AG04450 (cell line): ENCODE measurements at places on chromosomes 16 and 17. TPM values are rescaled to one million over a fixed set of nuclear protein-coding genes. Genes with fewer than 3 reads are reported as not detected.
A peak's percentile ranks its signal among the peaks of the same experiment; 100 is the strongest.

DNA sequence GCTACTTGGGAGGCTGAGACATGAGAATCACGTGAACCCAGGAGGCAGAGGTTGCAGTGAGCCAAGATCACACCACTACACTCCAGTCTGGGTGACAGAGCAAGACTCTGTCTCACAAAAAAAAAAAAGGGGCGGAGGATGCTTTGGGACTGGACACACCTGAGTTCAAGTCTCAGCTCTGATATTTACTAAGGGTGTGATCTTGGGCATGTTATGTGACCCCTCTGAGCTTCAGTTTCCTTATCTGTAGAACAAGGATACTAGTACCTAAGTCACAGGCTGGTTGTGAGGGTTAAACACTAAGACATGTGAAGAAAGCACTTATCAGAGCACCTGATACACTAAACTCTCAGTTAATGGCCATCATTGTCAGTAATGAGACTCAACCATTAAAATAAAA is 25.9 kb downstream of the HOXB1 start:
- no peak for DNase-seq

The NAGLU gene
- 11.9 and 17.2 TPM in 2 replicates for polyA plus RNA-seq

GRCh38 chr16:83258366-83258928 is 549.3 kb upstream of the HSBP1 start:
- DNase-seq, result no peak

DNA sequence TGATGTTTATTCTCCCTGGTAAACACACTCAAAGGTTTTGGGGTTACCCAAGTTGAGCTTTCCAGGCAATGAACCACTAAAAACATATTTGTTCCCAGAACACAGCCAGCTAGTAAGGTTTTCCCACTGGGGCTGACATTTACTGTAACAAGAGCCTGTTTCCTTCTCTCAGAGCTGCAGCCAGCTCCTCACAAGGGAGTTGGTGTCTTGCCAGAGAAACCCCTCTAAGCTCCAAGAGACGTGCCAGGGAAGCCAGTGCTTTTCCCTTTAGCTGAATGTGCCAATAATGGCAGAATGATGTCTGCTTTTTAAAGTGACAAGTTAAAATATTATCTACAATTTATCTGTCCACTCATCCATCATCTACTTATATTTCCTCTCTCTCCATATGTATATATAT is 170.8 kb upstream of the RBFOX1 start:
- DNase-seq, result no peak

GRCh38 chr17:61128661-61129115 is 271.0 kb upstream of the TBX2 start:
- DNase-seq, result no peak

DNA sequence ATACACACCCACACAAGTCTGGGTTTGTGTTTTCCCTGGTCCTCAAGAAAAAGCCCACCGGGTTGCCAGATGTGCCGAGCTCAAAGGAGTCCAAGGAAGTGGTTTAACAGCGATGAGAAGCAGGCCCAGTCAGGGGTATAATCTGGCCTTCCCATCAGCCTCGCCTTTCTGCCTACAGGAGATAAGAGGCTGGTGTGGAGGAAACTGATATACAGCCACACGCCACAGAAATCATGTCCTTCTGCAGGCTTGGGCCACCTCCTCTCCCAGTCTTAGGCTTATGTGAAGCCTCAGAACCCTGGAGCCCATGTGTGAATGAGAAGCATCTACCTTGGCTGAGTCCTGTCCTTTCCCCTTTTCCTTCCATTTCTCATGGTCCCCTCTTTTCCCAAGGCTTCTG is 43.6 kb upstream of the MMP2 start:
- DNase-seq, result no peak

DNA sequence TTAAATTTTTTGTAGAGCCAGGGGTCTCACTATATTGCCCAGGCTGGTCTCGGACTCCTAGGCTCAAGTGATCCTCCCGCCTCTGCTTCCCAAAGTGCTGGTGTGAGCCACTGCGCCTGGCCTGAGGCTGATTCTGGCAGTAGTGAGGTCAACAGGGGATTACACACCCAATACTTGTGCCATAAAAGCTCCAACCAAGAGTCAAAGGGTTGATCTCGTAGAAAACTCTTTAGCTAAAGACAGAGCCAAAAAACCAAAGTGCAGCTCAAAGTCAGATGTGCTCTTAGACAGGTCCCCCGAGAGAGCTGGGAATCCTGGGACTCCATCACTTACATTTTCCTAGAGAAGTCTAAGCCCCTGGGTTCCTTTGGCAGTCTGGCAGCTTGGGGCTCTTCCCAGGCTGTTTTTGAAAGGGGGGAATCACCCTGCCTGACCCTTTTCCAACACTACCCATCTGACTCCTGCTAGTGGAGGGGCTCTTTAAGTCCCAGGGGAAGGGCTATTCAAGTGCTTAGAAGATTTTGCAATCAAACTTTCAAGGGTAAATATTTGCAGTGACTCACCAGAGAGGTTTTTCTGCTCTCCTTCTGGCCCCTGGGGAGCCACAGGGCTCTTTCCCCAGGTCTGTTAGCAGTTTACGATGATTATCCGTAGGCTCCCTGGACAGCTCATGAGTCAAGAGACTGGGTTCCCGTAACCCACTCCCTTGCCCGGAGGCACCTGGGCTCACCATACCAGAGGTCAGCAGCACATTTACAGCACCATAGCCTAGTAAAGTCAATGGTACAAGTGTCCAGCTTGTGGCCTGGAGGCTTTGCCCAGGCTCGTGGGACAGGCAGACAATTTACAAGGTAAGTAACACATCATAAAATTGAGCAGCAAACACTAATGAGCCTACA is 408.7 kb downstream of the SLC39A11 start:
- DNase-seq, result peak; percentile 79

GRCh38 chr17:41650794-41651624 is 26.6 kb upstream of the KRT17 start:
- no peak for DNase-seq

DNA sequence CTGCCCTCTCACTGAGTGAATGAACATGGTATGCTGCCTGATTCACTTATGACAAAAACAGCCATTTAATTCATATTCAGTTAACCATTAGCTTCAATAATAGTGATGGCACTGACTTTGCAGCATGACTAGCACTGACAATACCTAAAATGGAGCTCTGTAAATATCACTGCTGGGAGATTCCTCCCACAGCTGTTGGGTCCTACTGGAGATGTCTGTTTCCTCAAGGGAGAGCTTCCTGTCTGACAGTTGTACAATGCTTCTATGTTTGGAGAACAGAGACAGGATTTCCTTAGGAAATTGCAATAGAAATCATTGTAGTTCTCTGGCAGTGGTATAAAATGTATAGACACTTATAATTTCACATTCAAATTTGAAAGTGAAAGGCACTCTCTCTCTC is 695.9 kb upstream of the CDH8 start:
- DNase-seq, result no peak

DNA sequence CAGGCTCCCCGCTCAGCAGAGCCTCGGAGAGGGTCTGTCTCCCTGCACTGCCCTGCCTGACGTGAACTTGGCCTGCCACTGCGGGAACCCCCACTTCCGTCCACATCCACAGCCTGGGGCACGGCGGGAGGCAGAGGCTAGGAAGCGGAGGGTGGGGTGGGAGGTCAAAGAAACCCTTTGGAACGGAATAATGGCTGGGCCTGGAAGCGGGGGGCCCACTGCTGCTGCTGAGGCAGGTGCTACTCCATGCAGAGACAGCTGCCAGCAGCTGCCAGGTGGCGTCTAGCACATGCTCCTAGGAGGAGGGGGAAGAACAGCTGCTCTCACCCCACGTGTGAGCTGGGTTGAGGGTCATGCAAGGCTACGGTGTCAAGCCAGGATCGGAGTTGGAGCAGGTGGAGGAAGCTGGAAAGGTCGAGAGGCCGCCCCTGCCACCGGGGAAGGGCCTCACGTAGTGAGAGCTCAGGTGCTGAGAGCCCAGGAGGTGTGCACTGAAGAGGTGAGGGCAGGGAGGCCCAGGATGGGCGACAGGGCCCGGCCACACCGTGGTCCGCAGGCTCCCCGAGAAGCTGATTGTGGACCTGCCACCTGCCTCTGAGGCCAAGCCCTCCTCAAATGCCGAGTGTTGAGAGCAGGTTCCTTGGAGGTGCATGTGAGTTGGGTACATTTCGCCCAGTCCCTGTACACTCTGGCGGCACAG is 9.8 kb downstream of the FSCN2 start:
- no peak for DNase-seq

The CXCL16 gene
- polyA plus RNA-seq, result 2.3 and 2.4 TPM in 2 replicates

The TEX14 gene
- polyA plus RNA-seq, result 0.02 and 0.09 TPM in 2 replicates

- DNase-seq, result no peak
Measured at GRCh38 chr16:50267151-50267631, 840 bp downstream of the ADCY7 start.

DNA sequence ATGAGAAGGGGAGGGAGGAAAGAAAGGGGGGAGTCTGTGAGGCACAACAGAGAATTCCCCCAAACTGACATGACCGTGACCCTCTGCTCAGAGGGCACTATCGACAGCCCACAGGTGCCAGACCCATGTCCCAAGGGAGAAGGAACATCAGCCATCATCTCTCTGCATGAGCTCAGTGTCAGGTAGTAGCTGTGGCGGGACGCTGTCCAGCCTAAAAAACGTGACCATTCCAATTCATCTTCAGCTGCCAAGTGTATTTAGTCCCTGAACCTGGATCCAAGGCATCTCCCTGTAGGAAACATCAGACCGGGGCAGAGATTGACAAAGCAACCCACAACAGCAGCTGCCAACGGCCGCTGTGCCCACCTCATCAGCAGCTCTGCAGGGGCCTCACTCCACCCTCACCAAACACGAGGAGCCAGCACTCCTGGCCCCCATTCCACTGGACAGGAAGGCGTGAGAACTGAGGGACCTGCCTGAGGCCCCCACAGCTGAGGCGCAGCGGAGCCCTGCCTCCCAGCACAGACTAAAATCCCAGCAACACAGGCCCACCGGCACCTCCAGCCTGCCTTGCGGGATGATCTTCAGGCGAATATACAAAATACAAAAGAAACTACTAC is 8.6 kb downstream of the TAF1C start:
- DNase-seq, result no peak

The PABPN1L gene
- polyA plus RNA-seq, result not detected in 2 replicates

The KRTAP2-1 gene
- polyA plus RNA-seq, result not detected in 2 replicates

The CNTD1 gene
- 0.09 and 0.14 TPM in 2 replicates for polyA plus RNA-seq

GRCh38 chr16:396199-396598 is 800 bp upstream of the NME4 start:
- DNase-seq, result no peak

DNA sequence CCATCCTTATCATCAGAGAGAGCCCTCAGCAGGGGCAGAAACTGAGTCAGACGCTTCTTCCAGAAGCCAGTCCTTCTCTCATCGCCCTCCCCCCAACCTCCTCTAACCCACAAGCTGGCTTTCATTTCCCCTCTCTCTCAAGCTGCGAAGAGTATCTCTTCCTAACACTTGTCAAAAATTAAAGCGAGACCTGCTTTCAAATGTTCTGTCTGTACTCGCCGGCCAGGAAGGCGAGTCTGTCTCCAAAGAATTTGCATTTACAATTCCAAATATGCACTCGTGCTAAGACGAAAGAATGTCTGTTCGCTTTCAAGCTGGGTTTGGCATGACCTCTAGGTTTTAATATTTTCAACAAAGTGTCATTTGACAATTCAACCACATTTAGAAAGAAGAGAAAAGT is 140.4 kb downstream of the RGS9 start:
- no peak for DNase-seq

The KRT14 gene
- 0.09 TPM in 1 of 2 replicates, not detected in the other for polyA plus RNA-seq

- no peak for DNase-seq
Measured at GRCh38 chr16:52561910-52562741, 15.2 kb upstream of the TOX3 start.

- DNase-seq, result no peak
Measured at GRCh38 chr17:42018988-42019387, 902 bp upstream of the NKIRAS2 start.

The TNFRSF13B gene
- polyA plus RNA-seq, result not detected in 2 replicates

The BICDL2 gene
- not detected in 2 replicates for polyA plus RNA-seq

DNA sequence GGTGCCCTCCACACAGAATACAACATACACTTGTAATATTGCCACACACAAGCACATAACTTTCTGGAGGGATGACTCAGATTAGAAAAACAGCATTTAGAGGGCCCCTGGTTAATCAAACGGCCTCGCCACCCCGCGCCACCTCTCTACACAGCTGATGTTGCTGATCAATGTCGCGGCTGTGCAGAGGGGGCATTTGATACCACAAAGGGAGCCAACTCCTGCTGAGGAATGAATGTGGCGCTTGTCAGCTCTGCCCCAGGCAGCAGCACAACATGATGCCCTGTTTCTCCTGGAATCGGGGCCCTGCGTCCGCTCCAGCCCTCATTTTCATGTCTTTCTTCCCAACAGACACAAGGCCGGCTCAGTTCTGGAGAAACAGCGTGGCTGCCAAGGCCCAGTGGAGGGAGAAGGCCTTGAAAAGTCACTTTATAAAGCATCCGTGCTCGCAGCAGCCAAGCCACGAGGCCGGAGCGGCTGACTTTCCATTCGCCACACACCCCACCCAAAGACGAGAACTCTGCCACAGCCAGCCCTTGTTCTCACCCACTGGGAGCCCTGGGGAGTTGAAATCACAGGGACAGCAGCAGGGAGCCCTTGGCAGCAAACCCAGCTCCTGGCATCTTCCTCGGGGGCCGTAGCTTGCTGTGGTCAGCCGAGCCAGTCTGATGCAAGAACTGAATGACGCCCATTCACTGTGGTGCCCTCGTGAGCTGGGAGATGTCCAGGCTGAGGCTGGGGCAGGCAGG is 65.6 kb downstream of the XYLT1 start:
- no peak for DNase-seq

GRCh38 chr16:69111876-69112230 is 6.4 kb downstream of the HAS3 start:
- no peak for DNase-seq

The PRSS27 gene
- polyA plus RNA-seq, result 0.32 and 0.46 TPM in 2 replicates

The CA10 gene
- not detected in 2 replicates for polyA plus RNA-seq

The CRYBA1 gene
- polyA plus RNA-seq, result not detected in 2 replicates

DNA sequence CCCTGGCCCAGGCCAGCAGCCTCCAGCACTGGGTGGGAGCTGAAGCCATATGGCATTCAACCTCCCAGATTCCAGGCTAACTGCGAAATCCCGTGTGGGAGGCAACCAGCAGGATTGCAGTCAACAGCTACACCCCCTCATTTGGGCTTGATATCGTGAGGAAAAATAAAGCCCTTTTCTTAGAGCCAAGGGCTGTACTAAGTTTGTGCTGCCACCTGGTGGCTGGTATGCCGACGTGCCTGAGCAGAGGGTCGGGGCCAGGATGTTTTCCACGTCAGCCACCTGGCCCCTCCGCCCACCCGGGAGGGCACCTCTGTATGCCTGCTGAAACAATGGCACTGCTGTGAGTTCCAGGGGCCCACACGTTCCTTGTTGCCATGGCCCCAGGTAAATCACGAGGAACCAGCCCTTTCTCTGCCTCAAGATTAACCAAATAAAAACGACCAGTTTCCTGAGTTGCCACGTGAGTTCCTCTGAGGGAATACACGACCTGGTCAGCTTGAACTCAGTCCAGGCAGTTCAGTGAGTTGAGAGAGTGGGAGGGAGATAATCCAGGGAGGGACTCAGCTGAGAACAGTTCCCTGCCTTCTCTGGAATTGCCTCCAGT is 9.0 kb downstream of the TMEM98 start:
- DNase-seq, result peak; percentile 42

DNA sequence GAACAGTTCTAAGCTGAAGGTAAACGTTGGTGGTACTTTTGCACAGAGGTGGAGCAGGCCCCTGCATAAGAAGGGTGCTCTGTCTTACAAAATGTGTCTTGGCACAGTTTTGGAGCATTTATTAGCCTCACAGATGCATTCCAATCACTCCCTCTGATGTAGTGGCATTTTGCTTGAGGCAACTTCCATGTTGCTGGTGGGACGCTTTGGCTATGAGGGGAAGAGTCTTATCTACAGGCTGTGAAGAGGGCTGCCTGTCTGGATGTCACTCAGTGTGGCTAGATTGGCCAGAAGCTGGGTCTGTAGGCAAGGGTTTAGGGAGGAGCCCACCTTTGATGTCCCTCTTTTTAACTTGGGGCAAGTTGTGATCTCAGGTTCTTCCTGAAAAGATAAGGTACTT is 2.6 kb upstream of the RARA start:
- no peak for DNase-seq
